Stimulated activated CD8-positive, alpha-beta memory T cell treated with anti-CD3 and anti-CD28 coated beads, Interleukin-7, amount 100 ng/mL, for 48 hours (primary cell): ENCODE measurements at places on chromosomes 3 and 15.

DNA sequence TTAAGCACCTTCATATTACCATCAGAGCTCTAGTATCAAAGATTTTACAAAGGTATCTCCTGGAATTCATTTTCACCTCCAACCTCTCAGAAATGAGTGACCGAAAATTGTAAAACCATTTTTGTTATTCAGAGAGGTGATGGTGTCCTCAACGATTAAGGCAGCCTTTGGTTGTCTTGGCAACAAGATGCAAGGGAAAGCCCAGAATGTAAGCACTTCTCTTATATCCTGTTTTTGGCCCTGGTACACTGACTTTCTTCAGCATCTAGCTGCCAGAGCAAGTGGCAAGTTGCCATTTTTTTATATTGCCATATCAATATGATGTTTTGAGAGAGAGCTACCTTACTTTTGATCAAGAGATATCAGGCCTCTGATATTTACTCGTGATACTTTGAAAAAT is 384.9 kb upstream of the NECTIN3 start:
- DNase-seq: no peak

DNA sequence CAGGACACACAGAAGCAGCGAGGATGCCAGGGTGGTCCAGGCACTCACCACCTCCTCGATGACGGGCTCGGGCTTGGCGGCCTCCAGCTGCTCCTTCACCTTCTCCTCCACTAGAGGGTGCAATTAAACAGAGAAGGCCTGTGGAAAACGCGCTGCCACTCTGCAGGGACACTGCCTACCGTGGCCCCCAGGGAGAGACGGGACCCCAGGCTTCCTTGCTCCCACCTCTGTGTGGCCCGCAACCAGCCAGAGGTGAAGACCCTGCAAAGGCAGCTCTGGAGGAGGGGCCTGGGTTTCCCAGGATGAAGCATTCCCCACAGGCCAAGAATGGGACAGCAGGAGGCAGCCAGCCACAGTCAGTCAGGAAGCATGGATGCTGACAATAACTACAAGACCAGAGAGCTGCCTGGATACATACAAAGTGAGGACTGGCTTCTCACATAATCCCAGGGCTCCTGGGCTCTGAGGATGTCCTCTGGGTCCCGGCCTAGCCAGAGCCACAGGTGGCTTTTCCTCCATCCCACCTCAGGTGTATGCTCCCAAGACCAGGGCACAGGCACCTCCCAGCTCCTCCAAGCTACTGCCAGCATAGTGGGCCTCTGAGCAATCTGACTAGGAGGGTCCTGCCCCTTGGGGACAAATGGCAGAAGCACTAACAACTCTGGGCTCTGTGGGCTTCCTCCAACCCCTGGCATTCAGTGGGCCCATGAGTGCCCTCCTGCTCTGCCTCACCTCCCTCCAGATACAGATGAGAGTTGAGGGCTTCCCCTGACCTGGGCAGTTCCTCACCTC is 46.2 kb downstream of the PTH1R start:
- no peak for DNase-seq

GRCh38 chr3:148861277-148861869 is 3.7 kb upstream of the CPA3 start:
- no peak for DNase-seq

- no peak for DNase-seq
Observed at GRCh38 chr3:115388166-115388565, 235.1 kb upstream of the GAP43 start.

DNA sequence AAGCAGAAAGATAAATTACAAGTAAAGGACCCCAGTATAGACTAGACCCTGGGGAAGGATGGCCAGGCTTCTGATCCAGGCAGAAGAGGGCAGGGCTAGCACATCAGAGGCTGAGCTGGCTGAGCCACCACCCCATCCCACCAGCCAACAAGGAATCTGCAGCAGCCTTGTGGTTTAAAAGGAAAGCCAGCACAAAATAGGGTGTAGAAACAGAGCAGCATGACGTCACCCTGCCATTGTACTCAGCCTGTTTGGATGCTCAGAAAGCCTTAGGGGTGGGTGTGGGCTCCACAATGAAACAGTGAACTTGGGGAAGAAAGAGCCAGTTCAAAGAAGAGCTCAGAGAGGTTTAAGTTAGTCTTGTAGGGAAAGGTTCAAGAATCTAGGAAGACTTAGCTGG is 28.2 kb downstream of the DUOX1 start:
- no peak for DNase-seq
